Endothelial cell (in vitro differentiated cells): ENCODE measurements at places on chromosomes 12 and 14. TPM values are rescaled to one million over a fixed set of nuclear protein-coding genes. Genes with fewer than 3 reads are reported as not detected.

TBC1D30 gene
- 3.6 TPM for total RNA-seq

- DNase-seq: no peak
Measured at GRCh38 chr12:42716491-42716891, 126.9 kb upstream of the PRICKLE1 start.

DNA sequence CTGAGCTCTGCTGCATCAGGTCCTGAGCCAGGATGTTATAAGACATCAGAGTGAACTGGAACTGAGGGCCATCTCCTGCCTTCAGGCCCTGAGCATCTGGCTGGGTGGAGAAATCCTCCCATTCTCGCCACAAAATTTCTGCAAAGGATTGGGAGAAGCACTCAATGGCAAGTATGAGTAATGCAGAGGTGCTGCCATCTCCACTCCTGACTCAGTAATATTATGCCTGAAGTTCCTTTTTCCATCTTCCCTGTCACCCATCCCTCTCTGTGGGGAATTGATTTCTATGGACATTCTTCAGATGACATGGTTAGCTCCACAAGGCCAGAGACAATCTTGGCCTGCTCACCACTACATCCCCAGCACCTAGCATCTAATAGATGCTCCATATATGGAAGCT is 4.7 kb downstream of the ANGEL1 start:
- DNase-seq: no peak

GRCh38 chr14:72745546-72745945 is 148.4 kb downstream of the DPF3 start:
- no peak for DNase-seq

GRCh38 chr12:98908866-98909265 is 263.8 kb downstream of the APAF1 start:
- no peak for DNase-seq

DNA sequence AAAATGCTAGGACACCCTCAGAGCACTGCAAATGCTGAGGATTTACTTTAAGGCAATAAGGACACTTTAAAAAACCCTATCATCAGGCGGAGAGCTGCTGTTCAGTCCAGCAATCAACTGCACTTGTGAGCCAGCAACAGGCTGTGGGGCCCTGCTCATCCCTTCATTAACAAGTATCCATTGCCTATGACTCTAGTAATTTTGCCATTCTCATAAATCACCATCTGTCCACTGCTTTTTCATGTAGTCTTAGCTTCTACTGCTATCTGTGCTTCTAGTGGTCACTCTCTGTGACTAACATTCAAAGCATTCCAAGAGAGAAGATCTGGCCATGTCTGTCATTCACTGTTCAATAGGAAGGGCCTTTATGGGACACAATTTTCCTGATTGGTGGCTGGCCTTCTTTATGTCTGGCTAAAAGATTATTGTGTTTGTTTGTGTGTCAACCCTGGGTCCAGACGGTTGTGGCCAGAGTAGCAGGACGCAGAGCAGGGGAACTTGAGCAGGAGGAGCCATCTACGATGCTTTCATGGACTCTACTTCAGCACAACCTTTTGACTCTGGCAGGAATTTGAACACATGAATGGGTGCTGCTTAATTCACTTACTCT is 3.6 kb upstream of the KRAS start:
- no peak for DNase-seq

- peak; percentile 67 for DNase-seq
Measured at GRCh38 chr12:12684375-12685106, 11.4 kb downstream of the GPR19 start.
